ENCODE measurements at places on chromosomes 7 and 10.

DNA sequence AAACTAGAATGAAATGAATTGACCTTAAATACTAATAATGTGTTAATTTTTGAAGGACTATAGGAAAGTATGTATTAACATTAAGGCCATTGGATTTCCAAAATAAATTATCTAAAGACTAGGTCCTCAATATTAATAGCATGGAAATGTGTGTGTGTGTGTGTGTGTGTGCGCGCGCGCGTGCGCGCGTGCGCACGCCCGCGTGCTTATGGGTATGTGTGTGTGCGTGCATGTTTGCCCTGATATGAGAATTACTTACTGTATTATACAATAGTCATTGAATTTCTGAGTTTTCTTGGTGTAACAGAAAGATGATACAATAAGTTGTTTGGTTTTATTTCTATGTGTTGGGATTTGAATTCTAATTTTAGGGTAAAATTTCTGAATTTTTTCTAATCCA, 205.9 kb downstream of the BICC1 start:
- DNase-seq = no peak

DNA sequence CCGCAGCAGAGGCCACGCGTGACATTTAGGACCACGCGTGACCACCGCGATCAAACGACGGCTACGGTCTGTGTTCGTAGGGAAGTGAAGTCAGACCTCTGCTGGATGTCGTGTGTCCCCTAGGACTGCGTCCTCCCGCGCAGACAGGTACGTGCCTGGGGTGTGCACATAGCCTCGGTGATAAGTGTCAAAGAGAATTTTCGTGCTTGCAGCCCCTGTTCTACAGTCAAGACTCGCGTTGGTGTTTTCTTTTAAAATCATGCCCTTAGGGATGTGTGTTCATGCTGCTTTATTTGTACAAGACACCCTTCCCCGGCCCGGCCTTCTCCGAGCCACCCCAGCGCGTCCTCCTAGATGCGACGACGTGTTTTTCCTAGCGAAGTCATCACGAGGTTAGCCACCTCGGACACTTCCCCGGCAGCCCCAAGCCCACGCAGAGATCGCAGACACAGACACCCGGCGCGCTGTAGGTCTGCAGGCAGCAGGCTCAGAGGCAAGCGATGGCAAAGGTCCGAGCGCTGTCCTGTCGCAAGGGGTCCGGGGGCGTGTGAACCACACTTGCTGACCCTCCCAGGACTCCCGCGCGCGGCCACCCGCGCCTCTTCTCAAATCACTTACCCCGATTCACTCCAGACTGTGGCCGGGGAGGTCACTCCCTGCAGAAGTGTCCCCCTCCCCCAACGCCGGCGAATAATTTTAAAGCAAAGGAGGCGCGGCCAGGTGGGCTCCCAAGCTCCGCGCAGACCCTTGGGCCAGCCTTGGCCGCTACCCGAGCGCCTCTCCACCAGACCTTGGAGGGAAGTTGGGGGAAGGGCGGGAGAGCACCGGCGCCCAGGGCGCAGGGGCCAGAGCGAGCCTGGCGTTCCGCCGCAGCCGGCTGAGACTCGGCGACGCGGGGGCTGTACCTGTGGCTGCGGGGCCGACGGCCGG, 552 bp downstream of the MKX start:
- DNase-seq = no peak

DNA sequence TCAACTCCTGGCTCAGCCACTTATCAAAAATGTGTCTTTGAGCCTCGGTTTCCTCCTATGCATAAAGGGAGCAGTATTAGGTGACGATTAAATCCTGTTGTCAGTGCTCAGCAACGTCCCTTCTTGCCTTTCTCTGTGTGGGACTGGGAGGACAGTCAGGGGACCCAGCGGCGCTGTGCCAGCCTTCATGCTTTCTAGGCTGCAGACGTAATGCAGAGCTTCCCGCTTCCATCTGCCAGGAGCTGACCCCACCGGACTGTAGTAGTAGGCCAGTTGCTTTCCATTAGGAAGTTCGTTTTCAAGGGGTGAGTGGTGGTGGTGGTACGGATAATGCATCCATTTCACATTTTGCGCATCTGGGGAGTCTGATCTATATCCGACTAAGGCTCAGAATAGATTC, 321.8 kb downstream of the PLXNA4 start:
- no peak for DNase-seq

- no peak for DNase-seq
Observed at GRCh38 chr10:108241166-108241565, 1076.7 kb upstream of the SORCS1 start.

DNA sequence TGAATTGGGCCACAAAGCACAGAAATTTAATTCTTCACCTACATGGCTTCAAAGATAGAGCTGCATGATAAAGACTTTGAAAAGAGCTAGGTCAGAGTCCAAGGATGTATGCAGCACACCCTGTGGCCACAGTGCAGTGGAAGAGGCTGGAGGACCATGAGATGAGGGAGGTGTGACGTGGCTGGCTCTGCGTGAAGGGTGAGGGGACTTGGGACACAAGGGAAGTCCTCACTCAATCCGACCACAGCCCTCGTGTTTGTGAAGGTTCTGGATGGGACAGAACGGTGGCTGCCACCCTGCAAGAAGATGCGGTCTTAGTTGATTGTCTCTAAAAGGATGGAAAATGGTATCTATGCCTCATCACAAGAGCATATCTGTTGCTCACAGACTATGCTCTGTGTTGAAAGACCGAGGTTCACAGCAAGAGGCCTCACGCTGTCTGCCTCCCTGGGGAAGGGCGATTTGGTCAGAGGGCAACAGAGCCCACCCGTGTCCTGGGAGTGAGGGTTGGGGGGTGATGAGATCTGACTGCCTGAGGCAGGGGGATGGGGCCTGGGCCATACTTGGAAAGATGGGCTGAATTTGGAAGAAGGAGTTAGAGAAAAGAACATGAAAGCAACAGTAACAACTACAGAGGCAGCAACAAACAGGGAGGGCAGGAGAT, 174.4 kb upstream of the SHH start:
- no peak for DNase-seq

DNA sequence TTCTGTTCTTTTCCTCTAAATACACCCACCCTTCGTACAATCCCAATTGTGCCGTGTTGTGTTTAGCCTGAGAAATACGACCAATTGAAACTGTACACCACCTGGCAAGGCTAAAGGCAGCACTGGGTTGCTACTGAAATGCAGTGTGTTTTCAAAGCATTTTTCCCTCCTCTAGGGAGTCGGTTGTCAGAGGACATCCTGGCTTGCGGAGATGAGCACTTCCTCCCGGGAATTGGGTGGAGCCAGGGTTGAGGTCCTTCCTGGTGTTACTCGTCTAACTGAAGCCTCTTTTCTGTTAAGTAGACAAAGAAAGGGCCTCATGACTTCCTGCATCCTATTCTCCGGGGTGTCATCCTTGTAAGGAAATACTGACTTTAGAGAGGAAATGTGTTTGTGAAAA, 133.5 kb downstream of the MTPAP start:
- no peak for DNase-seq

DNA sequence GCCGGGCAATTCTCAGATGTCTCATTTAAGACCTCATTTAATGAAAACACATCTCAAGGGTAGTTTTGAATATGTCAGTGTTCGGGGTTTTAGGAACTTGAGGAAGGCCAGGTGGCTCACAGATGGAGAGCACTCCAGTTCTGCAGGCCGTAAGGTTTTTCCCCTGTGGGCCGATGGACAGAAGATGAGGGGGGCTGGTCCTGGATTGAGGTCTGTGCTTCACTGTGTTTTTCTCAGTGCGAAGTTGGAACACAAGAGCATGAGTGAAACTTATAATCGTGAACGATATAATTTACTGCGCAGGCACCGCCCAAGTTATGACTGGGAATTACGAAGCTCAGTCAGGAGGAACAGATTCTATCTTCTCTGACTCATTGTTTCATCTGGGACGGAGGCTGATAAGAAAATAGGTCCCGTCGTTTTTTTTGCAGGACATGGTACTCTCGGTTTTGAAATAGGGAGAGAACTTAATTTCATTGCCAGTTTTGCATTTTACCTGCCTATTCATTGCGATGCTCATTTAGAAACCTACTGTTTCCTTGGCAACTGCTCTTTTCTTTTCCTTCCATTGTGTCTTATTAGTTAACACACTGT, 591.0 kb upstream of the PFKP start:
- DNase-seq = no peak

DNA sequence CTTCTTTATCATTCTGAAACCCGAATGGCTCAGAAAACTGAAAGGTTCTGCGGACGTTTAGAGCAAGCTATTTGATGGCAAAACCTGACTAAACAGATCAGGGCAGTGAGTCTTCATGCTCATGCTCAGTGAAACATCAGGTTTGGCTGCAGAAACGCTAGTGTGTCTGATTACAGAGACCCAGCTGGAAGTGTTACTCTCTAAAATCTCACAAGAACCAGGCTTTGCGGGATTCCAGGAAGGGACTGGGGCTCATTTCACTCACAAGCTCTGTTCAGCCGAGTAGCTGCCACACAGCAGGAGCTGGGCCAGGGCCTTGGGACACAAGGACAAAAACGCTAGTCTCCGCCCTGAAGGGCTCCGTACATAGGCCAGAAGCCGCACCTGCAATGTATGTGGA, 2.9 kb downstream of the PITRM1 start:
- no peak for DNase-seq

GRCh38 chr7:12028508-12028907, 182.6 kb upstream of the TMEM106B start:
- no peak for DNase-seq

DNA sequence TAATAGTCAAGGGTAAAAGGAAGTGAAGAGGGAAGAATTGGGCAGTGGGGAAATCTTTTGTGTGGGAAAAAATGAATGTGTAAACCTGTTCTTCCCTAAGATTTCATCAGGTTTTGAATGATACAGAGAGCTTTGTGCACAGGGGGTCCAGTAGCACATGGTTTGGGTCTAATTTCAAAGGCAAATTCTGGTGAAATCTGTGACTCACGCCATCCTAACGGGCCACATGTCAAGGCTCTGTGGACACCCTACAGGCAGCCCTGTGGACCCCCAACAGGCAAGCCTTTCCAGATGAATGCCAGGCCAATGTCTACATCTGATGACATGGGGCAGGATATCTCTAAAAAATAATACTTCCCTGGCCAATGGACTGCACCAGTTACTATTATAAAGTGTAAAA, 309.8 kb downstream of the PARD3 start:
- no peak for DNase-seq

DNA sequence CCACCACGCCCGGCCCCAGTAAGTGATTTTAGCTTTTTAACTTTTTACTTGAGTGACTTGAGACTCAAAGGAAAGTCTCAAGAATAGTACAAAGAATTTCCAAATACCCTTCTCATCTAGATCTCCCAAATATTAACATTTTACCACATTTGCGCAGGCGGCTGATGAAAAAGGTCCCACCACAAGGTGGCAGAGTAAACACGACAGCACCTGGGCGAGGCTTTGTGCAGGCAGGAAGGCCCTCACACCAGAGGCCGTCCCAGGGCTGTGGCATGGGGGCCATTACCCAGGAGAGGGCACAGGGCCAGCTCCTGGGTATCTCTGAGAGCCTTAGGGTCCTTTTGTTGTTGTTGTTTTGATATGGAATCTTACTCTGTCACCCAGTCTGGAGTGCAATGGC, 50.0 kb upstream of the WIPI2 start:
- DNase-seq = peak; percentile 33

GRCh38 chr7:128274246-128274883, 33.3 kb downstream of the LEP start:
- no peak for DNase-seq

DNA sequence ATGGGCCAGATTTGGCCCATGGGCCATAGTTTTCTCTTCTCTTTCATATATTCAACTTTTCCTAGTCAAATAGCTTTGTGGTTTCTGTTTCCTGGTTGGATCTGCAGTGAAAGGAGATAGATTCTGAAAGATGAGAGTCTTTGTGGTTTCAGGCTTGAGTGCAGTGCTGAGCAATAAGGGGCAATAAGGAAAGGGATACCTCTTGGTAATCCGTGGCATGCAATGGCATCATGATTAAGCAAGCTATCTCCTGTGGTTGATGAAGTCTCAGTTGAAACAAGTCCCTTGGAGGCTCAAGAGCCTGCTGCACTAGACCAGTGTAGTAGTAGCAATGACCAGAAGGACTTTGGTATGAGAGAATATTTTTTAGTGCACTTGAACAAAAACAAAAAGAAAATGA, 187.7 kb upstream of the CNTNAP2 start:
- DNase-seq = no peak

GRCh38 chr10:30155401-30155800, 96.0 kb upstream of the JCAD start:
- no peak for DNase-seq

DNA sequence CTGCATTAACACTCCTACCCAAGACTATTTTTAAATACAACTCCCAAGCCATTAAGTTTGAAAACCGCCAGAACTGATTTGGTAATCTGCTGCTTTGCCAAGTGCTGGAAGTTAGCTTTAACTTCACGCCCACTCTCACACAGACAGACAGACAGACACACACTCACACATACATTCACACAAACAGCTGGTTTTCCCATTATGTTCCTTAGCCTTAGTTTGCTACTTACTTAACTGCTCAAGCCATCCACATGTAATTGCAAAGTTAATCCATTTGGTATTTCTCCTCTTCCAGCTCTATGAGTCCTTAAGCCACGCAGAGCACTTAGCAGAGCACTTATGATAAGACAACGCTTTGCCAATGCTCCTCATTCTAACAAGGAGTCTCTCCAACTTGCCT, 8.3 kb downstream of the COBL start:
- DNase-seq = no peak

- no peak for DNase-seq
Observed at GRCh38 chr10:88032566-88032965, 169.1 kb downstream of the PTEN start.

DNA sequence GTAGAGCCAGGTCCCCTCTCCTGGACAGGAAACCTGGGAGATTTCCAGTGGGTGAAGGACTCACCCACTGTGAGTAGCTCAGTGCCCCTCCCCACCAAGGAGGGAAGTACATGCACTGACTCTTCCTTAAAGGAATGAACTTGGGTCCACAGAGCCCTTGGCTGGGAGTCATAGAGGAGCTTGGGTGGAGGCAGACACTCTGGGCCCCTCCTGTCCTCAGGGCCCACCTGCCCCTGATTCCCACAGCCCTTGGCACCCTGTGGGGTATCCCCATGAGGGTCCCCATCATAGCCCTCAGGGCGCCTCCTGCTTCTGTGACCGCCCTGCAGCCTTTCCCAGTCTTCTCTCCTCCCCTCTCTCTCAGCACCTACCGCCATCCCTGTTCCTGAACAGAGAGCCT, 3.7 kb downstream of the EN2 start:
- DNase-seq = no peak

DNA sequence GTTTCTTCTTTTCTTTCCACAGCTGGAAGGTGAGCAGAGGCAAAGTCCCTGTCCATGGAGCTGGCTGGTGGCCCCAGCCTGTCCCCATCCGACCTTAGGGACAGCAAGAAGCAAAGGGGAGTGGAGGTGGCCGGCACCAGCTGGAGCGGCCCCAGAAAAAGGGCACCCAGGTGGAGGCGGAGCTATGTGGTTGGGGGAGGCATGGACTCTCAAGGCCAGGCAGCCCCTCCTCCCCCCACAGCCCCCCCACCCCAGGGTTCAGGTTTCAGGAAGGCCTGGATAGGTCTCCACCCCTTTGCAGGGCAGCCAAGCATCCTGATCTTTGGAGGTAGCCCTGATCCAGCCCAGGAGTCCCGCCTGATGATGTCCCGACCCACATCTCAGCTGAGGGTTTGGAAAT, at the start of gene SSC4D:
Gene SSC4D, minus strand, starts transcription at position 161 of the 400 bp plus-strand sequence. CDS start 5,258 bp downstream, outside the sequence.
- no peak for DNase-seq

- DNase-seq = no peak
Observed at GRCh38 chr7:119643558-119643957, 629.4 kb upstream of the KCND2 start.

Data from NCI-H460 (cell line).